ENCODE measurements at places on chromosomes 12 and 14.

DNA sequence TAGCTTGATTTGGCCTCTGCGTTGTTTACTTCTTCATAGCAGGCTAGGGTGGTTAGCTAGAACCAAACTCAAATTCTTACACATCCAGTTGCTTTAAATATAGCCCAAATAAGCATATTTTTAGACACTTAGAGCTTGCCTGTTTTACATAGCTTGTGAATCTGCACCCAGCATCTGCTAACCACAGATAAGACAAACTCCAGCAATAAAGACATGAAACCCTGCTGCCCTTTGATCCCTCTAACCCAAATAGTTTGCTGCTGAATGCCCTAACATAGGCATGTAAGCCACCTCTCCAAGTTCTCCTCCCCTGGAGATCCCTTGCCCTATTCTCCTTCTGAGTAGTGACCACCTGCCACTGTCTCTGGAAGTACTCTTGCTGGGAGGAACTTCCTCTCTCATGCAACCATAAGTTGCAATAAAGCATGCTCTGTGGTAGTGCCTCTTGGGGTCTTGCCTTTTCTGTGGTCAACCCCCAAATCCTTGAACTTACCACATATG lies 185.6 kb downstream of the TMEM117 start:
- no peak for DNase-seq

DNA sequence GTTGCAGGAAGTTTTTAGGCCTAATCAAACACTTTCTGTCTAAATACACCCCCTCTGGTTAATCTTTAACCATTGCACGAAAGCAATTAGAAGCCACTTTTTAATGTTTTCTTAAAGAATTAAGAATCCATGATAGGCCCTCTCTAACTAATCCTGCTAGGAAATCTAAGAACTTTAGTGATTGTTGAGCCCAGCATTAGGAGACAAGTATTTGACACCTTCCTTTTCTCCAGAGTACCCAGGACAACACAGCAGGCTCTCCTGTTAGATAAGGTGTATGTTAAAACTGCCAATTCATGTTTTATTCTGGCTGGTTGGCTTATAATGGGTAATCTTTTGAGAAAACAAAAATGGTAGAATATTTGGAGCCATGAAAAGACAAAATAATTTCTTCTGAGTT lies 95.0 kb downstream of the ALX1 start:
- DNase-seq: no peak

DNA sequence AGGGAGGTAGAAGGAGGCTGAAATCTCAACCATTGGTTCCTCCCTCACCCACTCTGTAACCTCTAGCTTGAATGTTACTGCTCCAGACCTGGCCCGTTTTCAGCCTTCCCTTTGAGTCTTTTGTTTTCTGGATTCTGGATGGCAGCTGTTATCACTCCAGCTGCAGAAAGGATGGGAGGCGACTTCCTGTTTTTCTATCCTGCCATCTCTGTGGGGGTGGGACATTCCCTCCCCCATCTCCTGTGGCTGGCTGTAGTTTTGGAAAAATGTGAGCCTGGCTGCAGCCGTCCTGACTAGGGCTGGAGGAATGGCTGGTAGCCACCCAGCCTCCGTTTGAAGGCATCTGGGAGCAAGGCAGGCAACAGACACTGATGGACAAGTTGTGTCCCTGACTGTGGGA lies 2.9 kb upstream of the PPFIBP1 start:
- DNase-seq: peak; percentile 70

DNA sequence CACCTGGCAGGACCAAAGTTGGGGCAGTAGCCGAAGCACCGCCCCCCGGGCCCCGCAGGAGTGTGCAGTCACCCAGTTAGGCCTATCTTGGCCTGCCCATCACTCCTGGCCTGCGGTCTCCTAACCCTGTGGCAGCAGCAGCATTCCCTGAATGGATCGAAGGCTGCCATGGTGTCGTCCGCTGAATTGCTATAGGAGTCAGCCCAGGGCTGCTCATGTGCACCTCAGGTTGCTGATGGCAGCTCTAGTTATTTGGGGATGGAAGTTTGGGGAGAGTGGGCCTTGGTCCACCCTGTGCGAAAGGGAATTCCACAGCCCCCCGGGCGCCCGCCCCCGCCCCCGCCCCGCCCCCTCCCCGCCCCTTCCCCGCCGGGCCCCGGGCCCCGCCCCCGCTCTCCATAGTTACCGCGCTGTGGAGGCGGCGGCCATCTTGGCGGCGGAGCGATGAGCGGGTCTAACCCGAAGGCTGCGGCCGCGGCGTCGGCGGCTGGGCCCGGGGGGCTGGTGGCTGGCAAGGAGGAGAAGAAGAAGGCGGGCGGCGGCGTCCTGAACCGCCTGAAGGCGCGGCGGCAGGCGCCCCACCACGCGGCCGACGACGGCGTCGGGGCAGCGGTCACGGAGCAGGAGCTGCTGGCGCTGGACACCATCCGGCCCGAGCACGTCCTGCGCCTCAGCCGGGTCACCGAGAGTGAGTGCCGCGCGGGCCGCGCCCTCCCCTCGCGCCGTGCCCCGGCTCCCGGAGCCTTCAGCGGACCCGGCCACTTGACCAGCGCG lies at the start of gene UNC119B:
Gene UNC119B (plus strand): TSS at position 428 of the 774 bp plus-strand sequence. CDS start 17 bp downstream, at position 445.
- peak; percentile 70 for DNase-seq

DNA sequence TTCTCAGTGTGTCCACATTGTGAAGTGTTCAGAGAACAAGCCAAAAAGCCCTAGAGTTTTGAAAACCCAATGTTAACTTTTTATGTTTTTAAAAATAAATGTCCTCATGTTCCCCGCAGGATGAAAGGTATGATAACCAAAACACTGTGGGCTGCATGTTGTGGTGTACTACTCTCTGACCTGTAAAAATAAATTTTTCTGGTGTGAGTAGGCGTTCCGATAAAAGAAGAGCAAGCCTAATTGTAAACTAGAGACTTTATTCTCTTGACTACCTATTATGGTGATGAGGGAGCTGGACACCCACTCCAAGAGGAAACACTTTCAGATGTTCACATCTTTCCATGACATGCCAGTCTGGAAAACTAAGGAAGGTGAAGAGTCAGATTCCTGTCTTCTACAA lies 18.2 kb downstream of the PTGER2 start:
- DNase-seq: no peak

GRCh38 chr12:70078161-70078560 lies 165.1 kb upstream of the CNOT2 start:
- DNase-seq: no peak

- no peak for DNase-seq
Measured at GRCh38 chr14:69838881-69839416, 40.3 kb upstream of the SMOC1 start.

- DNase-seq: no peak
Measured at GRCh38 chr14:72792051-72792788, 101.7 kb downstream of the DPF3 start.

DNA sequence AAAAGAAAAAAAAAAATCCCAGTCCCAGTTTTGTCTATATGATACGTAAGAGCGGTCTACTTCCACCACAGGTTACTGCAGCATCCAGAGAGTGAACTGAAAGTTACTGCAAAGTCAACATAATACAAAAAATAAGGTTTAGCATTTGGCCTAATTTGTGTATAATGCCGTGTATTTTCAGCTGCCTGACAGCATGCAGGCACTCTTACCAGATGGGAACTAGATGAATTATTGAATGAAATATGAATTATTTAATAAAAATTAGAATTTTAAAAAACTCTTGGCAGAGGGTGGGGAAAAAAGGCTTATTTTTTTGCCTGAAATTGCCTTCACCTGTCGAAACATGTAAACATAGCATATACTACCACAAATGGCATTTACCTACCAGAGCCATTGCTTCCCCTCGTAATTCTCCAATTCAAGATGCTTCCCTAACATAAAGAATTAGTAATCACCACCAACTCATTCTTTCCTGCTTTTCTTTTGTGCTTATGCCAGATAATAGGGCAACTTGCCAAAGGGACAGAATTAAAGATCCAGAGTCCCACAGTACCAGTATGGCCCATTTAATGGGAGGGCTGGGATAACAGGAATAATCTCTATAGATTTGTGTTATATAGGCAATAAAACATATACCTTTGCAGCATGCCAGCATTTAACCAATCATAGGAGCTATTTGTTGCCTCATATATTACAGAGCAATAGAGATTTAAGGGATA lies 31.1 kb downstream of the ATF7 start:
- no peak for DNase-seq

- DNase-seq: no peak
Measured at GRCh38 chr12:72989458-72989947, 717.3 kb downstream of the TRHDE start.

GRCh38 chr14:102125546-102125945 lies 14.2 kb upstream of the WDR20 start:
- DNase-seq: no peak
